ENCODE measurements at places on chromosomes 5 and 9. TPM values are rescaled to one million over a fixed set of nuclear protein-coding genes. Genes with fewer than 3 reads are reported as not detected.

The INSL6 gene
- not detected for polyA plus RNA-seq

The PALM2AKAP2 gene
- not detected for polyA plus RNA-seq

The WNK2 gene
- not detected for polyA plus RNA-seq

The PHF24 gene
- not detected for polyA plus RNA-seq

The HIGD2A gene
- polyA plus RNA-seq = 224 TPM

The PCSK1 gene
- polyA plus RNA-seq = not detected

The HTR1A gene
- polyA plus RNA-seq = not detected

The PCDHGC4 gene
- 0.11 TPM for polyA plus RNA-seq

The HAVCR2 gene
- 8.4 TPM for polyA plus RNA-seq

The CNTNAP3 gene
- not detected for polyA plus RNA-seq

The SLC1A3 gene
- not detected for polyA plus RNA-seq

The SPINK5 gene
- not detected for polyA plus RNA-seq

The GTF2H2 gene
- polyA plus RNA-seq = 10.2 TPM

The RALGDS gene
- 27.9 TPM for polyA plus RNA-seq

The GPR151 gene
- not detected for polyA plus RNA-seq

The CCL21 gene
- polyA plus RNA-seq = not detected
